ENCODE measurements at places on chromosomes 12 and 14. TPM values are rescaled to one million over a fixed set of nuclear protein-coding genes. Genes with fewer than 3 reads are reported as not detected.

DNA sequence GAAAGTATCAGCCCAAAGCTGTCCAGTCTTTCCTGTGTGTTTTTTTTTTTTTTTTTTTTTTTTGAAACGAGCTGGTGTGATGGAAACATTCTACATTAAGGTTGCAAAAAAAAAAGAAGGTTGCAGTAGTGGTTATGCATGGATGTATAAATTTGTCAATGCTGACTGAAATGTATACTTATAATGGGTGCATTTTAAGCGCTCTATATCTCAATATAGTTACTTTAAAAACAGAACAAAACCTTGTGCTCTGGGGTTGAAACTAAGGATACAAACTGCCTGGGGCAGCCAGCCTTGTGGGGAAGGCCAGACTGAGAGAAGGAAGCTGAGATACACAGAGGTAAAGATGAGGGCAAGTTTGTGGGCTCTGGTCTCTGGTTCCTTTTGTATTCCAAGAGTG, 87.3 kb upstream of the RMST start:
- no peak for DNase-seq

DNA sequence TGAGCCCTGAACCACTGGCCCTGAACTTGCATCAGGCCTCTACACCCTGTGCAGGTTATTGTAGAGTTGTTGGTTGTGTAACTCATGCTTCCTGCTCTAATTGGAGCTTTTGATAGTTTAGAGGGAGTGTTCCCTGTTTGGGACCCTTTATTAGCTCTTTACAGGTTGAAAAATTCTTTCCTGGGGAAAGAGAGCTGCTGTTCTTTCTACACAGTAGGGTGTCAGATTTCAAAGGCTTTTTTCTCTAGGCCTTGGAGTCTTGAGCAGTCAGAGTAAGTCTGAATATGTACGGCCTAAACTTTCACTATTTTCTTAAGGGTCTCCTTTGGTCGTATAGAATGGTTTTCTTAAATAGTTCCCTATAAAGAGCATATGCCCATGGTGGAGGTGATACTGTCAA, 60.8 kb upstream of the NEDD1 start:
- DNase-seq: no peak

- no peak for DNase-seq
These were observed 58.1 kb upstream of the DHRS4 start for GRCh38 chr14:23895480-23895879.

GRCh38 chr14:63297372-63298063, 21.2 kb downstream of the GPHB5 start:
- DNase-seq: no peak

DNA sequence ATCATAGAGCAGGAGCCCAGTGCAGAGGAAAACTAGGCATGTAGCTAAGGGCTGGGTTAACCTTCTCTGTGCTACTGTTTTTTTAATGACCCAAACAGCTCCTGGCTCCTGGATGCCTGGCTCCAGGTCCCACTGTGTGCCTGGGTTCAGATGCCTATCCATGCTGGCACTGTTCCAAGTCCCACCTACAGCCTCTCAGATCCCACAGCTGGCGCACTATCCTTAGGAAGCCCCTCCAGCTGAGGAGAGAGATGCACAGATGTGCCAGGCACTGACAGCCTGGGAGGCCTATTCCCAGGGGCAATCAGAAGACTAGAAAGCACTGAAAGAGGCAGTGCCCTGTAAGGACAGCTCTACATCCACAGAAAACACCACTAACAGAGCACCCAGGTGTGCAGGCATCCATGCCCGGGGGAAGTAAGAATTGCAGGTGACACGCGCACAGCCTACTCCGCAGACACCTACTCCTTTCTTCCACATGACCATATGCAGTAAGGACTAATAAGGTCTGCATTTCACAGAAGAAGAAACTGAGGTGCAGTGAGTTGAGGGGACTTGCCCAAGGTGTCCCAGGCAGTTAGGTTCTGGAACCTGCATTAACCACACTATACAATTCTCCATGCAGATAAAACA, 51.2 kb downstream of the PITPNM2 start:
- DNase-seq: no peak

DNA sequence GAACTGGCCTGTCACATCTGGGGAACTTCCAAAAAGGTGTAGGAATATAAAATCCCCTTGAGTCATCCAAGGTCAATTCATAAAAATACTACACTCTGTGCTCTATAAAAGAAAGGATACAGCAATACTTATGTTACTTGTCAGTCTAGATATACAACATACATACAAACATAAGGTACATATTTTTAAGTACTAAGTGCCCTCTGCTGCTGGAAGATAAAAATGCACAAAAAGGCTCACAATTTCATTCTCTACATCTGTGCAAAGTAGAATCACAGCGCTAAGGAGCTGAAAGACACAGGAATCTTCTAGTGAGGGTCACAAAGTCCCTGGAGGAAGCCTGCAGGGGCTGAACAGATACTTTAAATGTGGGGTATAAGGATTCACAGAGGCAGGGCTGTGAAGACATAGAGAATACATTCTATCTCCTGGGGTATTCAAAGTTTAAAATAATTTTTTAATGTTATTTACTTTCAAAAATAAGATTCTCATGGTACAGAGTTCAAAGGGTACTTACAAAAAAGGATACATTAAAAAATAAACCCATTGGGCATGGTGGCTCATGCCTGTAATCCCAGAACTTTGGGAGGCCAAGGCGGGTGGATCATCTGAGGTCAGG, 10.2 kb upstream of the GOLGA5 start:
- DNase-seq: no peak

DNA sequence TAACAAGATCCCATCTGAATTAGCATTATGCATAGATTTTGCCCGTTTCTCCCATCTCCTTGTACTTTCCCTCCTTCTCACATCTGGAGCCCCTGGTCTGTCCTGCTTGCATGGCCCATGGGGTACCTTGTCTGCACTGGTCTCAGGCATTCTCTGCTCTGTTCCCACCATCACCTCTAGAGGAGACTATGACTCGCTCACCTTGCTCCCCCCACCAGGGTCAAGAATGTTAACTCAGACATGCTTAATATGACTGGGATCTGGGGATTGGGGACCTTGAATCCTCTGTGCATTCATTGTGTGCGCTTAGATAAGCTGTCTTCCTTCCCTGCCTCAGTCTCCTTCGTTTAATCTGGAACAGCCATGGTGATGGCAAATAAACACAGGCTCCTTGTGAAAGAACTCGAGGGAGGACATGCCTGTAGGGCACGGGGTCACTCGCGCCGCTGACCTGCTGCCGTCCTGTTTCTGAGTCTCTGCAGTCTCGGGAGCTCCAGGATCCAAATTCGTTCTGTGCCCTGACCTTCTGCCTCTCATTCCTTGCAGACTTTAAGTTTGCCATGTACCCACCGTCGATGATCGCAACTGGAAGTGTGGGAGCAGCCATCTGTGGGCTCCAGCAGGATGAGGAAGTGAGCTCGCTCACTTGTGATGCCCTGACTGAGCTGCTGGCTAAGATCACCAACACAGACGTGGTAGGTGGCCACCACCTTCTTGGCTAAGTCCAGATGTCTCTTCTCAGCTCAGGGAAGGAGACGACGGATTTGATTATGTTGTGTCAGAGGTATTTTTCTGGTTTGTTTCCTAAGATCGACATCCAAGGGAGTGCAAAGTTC, 15.0 kb downstream of the CCND2 start:
- no peak for DNase-seq

DNA sequence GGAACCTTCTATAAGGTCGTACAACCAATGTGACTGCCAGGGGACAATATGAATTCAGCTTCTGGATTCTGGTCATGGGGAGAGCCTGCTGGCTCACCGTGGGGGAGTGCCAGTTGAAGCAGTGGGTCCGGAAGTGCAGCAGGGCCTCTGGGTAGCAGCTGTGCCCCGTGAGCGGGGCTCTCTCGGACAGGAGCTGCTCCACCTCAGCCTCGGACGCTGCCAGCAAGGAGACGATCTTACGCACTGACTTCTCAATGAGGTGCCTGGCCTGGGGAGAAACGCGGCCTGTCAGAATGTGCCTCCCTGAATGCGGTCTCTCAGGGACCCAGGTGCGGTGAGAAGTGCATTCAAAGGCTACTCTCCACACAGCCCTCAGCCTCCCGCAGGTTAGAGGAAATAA, 42.0 kb downstream of the LGMN start:
- no peak for DNase-seq

DNA sequence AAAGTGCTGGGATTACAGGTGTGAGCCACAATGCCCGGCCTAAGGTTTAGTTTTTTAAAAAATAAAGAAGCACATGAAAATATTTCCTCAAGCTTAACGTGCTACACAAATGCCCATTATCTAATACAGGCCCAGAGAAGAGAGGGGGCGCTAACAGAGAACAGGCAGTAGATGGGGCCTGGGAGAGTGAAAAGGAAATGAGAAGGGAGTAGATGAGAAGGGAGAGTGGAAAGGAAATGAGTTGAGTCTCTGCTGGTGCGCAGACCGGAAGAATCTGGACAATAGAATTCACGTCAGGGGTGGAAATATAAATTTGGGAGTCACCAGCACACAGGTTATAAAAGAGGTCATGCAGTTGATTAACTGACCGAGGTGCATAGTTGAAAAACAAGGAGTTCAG, 10.7 kb downstream of the PXN start:
- DNase-seq: no peak

- DNase-seq: no peak
These were observed 769.4 kb downstream of the MED13L start for GRCh38 chr12:115507951-115508722.

DNA sequence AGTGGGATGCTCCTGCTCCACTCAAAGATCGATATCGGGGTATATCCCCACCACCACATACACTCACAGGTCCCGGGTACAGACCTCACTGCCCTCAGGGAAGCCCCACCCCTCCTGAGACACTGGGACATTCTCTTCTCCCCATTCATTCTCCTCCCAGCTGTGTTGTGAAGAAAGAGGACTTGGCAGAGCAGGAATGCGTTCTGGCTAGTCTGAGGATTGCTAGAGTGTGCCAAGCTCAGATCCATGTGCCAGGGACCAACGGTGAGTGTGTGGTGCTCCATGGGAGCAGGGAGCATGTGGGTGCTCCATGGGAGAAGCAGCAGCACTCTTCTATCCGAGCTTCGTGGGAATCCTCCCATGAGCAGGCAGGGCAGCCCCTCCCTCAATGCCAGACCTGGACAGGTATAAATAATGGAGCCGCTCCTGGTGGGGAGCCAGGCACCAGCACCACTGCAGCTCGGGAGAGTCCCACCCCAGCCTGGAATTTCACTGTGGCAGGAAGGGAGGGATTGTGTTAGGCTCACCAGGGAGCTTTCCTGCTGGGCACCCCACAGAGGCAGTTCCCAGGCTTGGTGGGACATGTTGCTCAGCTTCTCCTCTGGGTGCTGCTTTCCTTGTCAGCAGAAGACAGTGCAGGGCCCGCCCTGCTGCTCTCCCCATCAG, 2.3 kb upstream of the KRT5 start:
- no peak for DNase-seq

GRCh38 chr12:1845427-1845826, 25.1 kb downstream of the LRTM2 start:
- DNase-seq: no peak

DNA sequence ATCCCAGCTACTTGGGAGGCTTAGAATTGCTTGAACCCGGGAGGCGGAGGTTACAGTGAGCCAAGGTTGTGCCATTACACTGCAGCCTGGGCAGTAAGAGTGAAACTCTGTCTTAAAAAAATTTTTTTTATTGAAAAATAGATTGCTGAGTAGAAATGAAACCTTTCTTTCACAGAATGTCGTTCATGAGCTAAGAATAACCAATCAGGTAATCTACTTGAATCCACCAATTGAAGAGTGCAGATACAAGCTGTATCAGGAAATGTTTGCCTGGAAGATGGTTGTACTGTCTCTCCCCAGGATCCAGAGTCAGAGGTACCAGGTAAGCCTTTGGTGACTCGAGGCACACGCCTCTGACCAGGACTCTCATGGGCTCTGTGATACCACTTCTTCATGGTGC, 27.0 kb downstream of the DYNC1H1 start:
- DNase-seq: no peak

GRCh38 chr12:19177754-19178153, 48.2 kb downstream of the PLEKHA5 start:
- DNase-seq: no peak

GRCh38 chr12:100717733-100718067, 76.9 kb upstream of the ANO4 start:
- DNase-seq: no peak

DNA sequence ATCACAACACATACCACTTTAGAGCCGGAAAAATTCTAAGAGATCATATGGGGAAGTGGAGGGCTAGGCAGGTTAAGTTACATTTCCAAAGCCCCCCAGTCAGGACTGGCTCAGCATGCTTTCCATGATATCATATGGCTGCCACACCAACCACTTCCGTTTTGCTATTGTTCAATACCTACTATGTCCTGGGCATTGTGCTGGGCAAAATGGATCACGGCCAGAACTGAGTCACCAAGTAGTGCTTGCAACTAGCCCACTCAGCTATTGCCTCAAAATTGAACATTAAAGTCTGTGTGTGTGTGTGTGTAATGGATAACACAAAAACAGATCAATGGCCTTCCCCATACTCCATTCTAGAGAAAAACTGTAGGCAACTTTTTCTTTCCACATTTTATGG, 22.7 kb downstream of the WIF1 start:
- no peak for DNase-seq

DNA sequence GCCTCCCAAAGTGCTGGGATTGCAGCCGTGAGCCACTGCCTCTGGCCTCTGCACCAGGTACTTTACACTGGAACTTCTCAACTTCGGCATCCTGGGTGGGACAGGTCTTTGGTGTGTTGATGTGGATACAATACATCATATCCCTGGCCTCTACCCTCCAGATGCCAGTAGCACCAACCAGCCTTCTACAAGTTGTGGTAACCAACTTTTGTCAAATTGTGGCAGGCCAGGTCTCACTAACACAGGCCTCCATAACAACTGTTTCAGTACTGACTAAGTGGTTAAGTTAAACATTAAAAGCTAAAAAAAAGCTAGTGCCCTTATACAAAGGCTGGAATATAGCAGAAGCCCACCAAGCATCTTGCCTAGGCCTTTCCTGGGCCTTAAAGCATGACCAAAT, 232.9 kb downstream of the PCNX1 start:
- no peak for DNase-seq

GRCh38 chr12:52971679-52972329, 22.9 kb downstream of the KRT18 start:
- DNase-seq: no peak

Gene USP44
- polyA plus RNA-seq: 1.9 TPM

Gene TNFAIP2
- 35.7 TPM for polyA plus RNA-seq

Gene PMCH
- 0.36 TPM for polyA plus RNA-seq

Gene POTEM
- not detected for polyA plus RNA-seq

Gene PKP2
- polyA plus RNA-seq: 16.8 TPM

Gene AKAP5
- polyA plus RNA-seq: 6.1 TPM

Gene EID3
- 5.2 TPM for polyA plus RNA-seq

Gene MMP19
- 0.99 TPM for polyA plus RNA-seq

Gene SERPINA3
- 1.2 TPM for polyA plus RNA-seq
